ENCODE measurements at places on chromosomes 5 and 9. TPM values are rescaled to one million over a fixed set of nuclear protein-coding genes. Genes with fewer than 3 reads are reported as not detected.

The ADAMTSL2 gene
- total RNA-seq = 10.1 TPM

The RNF183 gene
- not detected for total RNA-seq

The ADAMTSL1 gene
- total RNA-seq = 2.4 TPM

The ANKRD55 gene
- total RNA-seq = 5.9 TPM

The WHRN gene
- total RNA-seq = 51.6 TPM

The AK1 gene
- 89.7 TPM for total RNA-seq

The PHPT1 gene
- 32.3 TPM for total RNA-seq

The MAMDC2 gene
- 65.5 TPM for total RNA-seq

The OR1Q1 gene
- not detected for total RNA-seq

The IFNE gene
- total RNA-seq = not detected

The PSD2 gene
- total RNA-seq = 0.09 TPM

The DMRT3 gene
- not detected for total RNA-seq

GRCh38 chr5:37803487-37803886, 36.4 kb downstream of the GDNF start:
- no peak overlapping the region for H3K27ac ChIP-seq
- no peaks in the 10 kb centered on the region for H3K27me3 ChIP-seq
- no peaks in the 10 kb centered on the region for H3K36me3 ChIP-seq
- no peaks in the 10 kb centered on the region for H3K4me1 ChIP-seq
- H3K4me3 ChIP-seq = no peak overlapping the region

GRCh38 chr9:68443624-68444023, 87.2 kb downstream of the PGM5 start:
- DNase-seq = no peak
- H3K4me1 ChIP-seq = no peaks in the 10 kb centered on the region
- no peak overlapping the region for H3K27ac ChIP-seq
- no peaks in the 10 kb centered on the region for H3K27me3 ChIP-seq
- H3K4me3 ChIP-seq = no peak overlapping the region

GRCh38 chr5:146906803-146907202, 28.2 kb upstream of the PPP2R2B start:
- H3K4me3 ChIP-seq = no peak overlapping the region
- no peak for DNase-seq
- H3K27ac ChIP-seq = no peak overlapping the region

GRCh38 chr9:136225366-136225747, 20.3 kb downstream of the QSOX2 start:
- DNase-seq = peak; percentile 91
- no peak overlapping the region for H3K4me3 ChIP-seq
- H3K4me1 ChIP-seq = peaks cover 32% of the 10 kb centered on the region
- H3K27me3 ChIP-seq = no peaks in the 10 kb centered on the region
- peak overlapping the region; percentile 94 for H3K27ac ChIP-seq
- peaks cover 70% of the 10 kb centered on the region for H3K36me3 ChIP-seq

- H3K4me3 ChIP-seq = no peak overlapping the region
- peaks cover under 1% of the 10 kb centered on the region for H3K36me3 ChIP-seq
Observed at GRCh38 chr5:96922499-96923244, 13.2 kb upstream of the LNPEP start.

DNA sequence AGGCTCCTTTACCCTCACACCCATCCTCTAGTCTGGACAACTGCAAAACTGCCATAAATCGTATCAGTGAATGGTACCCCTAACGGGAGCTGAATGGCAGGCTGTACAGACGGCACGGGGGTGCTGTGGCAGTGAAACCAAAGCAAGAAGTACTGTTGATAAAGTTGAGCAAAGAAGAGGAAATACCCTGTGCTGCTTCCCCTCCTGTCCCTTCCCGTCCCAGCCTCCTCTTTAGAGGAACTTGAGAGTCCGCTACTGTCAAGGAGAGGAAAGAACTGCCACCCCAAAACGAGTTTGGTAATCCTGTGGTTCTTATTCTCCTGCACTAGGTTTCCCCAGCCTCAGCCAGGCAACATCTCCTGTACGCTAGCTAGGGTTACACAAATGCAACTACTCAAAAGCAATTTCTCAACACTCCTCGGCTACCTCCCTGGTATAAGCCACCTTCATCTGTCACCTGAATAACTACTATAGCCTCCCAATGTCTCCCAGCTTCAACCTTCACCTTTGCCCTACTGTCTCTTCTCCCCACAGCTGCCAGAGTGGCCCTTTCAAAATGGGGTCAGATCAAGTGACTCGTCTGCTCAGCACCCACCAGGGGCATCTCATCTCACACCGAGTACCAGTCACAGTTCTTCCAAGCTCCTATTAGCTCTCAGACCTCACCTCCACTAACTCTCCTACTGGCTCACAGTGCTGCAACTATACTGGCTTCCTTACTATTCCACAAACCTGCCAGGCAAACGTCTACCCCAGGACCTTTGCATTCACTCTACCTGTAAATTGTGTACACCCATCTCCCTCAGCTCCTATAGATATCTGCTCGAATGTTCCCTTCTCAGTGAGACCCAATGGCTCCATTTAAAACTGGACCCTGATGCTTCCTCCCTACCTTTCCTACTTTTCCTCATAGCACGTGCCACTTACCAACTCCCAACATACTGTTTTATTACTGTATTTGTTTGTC, 4.1 kb downstream of the GLRX start:
- peaks cover 45% of the 10 kb centered on the region for H3K4me1 ChIP-seq
- H3K36me3 ChIP-seq = peaks cover 27% of the 10 kb centered on the region
- peak overlapping the region; percentile 24 for H3K4me3 ChIP-seq
- H3K27ac ChIP-seq = peak overlapping the region; percentile 93
- H3K27me3 ChIP-seq = no peaks in the 10 kb centered on the region
- DNase-seq = peak; percentile 84

GRCh38 chr5:123249446-123249845, 160.4 kb downstream of the PRDM6 start:
- H3K4me3 ChIP-seq = no peak overlapping the region
- H3K27me3 ChIP-seq = no peaks in the 10 kb centered on the region
- H3K4me1 ChIP-seq = no peaks in the 10 kb centered on the region
- DNase-seq = no peak
- no peak overlapping the region for H3K27ac ChIP-seq
- no peaks in the 10 kb centered on the region for H3K36me3 ChIP-seq

DNA sequence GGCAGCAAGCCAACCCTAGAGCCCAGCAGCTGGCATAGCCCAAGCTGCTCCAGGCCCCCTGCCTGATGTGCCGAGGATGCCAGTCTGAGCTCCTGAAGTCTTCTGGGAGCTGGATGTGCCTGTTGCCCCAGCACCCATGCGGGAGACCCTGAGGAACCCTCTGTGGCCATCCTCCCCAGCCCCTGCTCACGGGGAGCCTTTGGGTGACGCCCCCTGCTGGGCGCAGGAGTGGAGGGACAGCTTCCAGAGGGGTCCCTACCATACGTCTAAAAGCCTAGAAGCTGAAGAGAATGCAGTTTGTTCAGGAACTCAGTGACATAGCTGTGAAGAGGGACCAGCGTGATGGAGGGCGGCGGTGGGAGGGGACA, 33.1 kb upstream of the MVB12B start:
- DNase-seq = no peak
- H3K4me3 ChIP-seq = no peak overlapping the region
- H3K36me3 ChIP-seq = no peaks in the 10 kb centered on the region
- no peaks in the 10 kb centered on the region for H3K4me1 ChIP-seq
- H3K27me3 ChIP-seq = no peaks in the 10 kb centered on the region

DNA sequence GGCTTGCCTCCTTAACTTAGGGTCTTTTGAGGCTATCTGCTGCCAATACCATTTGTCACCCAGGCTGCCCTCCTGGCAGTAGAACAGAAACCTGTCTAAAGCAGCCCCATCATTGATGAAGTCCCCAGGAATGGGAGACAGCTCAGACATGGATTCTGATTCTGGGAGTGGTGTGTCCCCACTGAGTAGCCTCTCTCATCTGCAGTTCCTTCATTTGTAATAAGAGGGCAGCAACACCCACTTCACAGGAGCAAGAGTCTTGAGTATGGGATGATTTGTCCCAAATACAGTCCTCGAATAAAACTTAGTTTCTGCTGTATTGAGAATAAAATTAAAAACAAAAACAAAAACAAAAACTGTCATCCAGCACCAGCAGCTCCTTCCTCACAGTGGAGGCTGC, 167.6 kb downstream of the ASTN2 start:
- no peak overlapping the region for H3K27ac ChIP-seq
- no peaks in the 10 kb centered on the region for H3K36me3 ChIP-seq
- no peaks in the 10 kb centered on the region for H3K4me1 ChIP-seq
- no peak for DNase-seq

DNA sequence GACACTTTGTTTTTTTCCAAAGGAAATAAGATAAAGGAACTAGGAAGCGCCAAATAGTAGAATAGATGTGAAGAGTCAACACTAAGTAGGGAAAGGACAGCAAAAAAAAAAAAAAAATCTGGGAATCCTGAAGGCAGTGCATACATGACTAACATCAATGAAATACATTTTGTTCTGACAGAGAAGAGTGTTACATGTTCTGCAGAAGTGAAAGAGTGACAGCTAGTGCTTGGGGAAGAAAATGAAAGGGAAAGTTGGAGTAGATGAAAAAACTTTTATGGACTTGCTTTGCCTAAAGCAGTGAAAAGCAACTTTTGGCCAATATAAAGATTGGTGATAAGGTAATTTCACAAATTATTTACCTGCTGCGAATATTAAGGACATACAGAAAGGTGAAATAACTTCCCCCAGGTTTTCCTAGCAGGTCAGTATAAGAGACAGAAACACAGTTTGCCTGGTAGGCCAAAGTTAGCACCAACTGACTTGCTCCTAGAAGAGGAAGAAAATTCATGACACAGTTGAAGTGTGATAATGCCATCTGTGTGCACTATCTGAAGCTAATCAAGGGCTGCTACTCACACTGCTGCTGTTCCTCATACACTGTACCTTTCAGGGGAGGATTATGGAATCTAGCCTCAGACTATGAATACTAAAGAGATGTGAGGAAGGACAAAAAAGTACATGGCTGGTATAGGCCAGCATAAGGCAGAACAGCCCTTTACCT, 38.6 kb downstream of the RANBP6 start:
- H3K27me3 ChIP-seq = no peaks in the 10 kb centered on the region
- H3K27ac ChIP-seq = peak overlapping the region; percentile 69
- peaks cover 9% of the 10 kb centered on the region for H3K4me1 ChIP-seq
- no peak for DNase-seq

- no peak overlapping the region for H3K27ac ChIP-seq
- no peak for DNase-seq
- no peaks in the 10 kb centered on the region for H3K36me3 ChIP-seq
- no peaks in the 10 kb centered on the region for H3K27me3 ChIP-seq
Observed at GRCh38 chr9:15157381-15157780, 149.6 kb downstream of the TTC39B start.

- H3K36me3 ChIP-seq = no peaks in the 10 kb centered on the region
- DNase-seq = no peak
- H3K4me3 ChIP-seq = no peak overlapping the region
- no peak overlapping the region for H3K27ac ChIP-seq
Observed at GRCh38 chr5:2176581-2176980, 293.9 kb upstream of the IRX4 start.

- H3K36me3 ChIP-seq = no peaks in the 10 kb centered on the region
- peak; percentile 76 for DNase-seq
- no peak overlapping the region for H3K27ac ChIP-seq
Observed at GRCh38 chr5:83430130-83431010, 41.2 kb upstream of the VCAN start.

- H3K4me3 ChIP-seq = no peak overlapping the region
- H3K27ac ChIP-seq = no peak overlapping the region
- no peak for DNase-seq
Observed at GRCh38 chr5:62030326-62030725, 275.7 kb upstream of the KIF2A start.

- no peaks in the 10 kb centered on the region for H3K4me1 ChIP-seq
- no peak overlapping the region for H3K4me3 ChIP-seq
- no peak for DNase-seq
- H3K27ac ChIP-seq = no peak overlapping the region
- no peaks in the 10 kb centered on the region for H3K36me3 ChIP-seq
- no peaks in the 10 kb centered on the region for H3K27me3 ChIP-seq
Observed at GRCh38 chr9:135158564-135158937, 71.1 kb downstream of the OLFM1 start.

DNA sequence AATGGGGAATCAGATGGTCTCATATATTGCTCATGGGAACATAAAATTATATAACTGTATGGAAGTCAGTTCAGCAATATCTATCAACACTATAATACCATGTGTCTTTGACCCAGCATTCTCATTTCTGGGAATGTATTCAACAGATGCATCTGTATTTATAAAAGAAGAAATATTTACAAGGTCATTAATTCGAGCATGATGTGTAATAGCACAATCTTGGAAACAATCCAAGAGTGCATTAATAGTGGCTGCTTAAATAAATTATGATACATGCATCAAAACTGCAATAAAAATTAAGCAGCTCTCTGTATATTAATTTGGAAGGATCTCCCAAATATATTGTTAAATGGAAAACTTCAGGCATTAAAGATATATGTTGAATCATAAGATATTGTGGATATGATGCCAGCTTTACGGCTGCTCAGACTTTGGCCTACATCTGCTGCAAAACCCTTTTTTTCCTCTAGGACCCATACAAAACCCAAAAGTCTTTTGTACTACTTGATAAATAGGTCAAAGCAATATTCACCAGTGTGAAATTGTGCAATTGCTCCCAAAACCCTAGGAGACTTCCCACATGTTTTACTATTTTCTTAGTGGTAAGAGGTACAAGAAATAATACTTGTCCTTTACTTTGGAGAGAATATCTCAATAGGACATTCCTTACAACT, 45.3 kb upstream of the ISOC1 start:
- no peak for DNase-seq
- no peak overlapping the region for H3K27ac ChIP-seq
- no peaks in the 10 kb centered on the region for H3K27me3 ChIP-seq

GRCh38 chr9:78692871-78693270, 395.9 kb downstream of the PSAT1 start:
- no peak overlapping the region for H3K27ac ChIP-seq
- no peaks in the 10 kb centered on the region for H3K4me1 ChIP-seq
- no peak for DNase-seq
- no peak overlapping the region for H3K4me3 ChIP-seq
- no peaks in the 10 kb centered on the region for H3K36me3 ChIP-seq
- H3K27me3 ChIP-seq = no peaks in the 10 kb centered on the region

- no peak overlapping the region for H3K4me3 ChIP-seq
- DNase-seq = no peak
- no peaks in the 10 kb centered on the region for H3K36me3 ChIP-seq
- no peaks in the 10 kb centered on the region for H3K27me3 ChIP-seq
- H3K4me1 ChIP-seq = no peaks in the 10 kb centered on the region
Observed at GRCh38 chr9:91562416-91562815, 138.8 kb upstream of the NFIL3 start.

DNA sequence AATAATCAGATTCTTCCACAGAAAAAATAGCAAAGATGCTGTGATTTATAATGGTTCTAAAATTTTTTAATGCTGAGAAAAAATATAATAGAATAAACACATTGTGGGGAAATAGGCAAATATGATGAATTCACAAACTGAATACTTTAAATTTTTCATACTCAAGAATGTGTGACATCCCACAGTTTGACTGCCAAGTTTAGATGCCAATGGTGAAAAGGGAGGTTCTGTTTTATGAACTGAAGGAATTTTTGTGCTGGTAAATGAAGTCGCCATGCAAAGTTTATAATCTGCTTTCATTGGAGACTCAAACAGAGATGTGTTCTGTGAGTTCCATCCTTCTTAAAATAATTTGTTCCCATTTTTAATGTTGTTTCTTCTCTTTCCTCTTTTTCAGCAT, 367.5 kb upstream of the ADAMTS16 start:
- no peak for DNase-seq
- no peak overlapping the region for H3K27ac ChIP-seq
- H3K27me3 ChIP-seq = no peaks in the 10 kb centered on the region

GRCh38 chr5:147639321-147639720, 129.5 kb upstream of the DPYSL3 start:
- H3K27ac ChIP-seq = no peak overlapping the region
- no peaks in the 10 kb centered on the region for H3K4me1 ChIP-seq
- H3K4me3 ChIP-seq = no peak overlapping the region
- H3K27me3 ChIP-seq = no peaks in the 10 kb centered on the region
- H3K36me3 ChIP-seq = no peaks in the 10 kb centered on the region
- DNase-seq = no peak

Data from spleen (tissue), 13 donors.